T-helper 17 cell (primary cell): ENCODE measurements at places on chromosomes 7 and 10.

GRCh38 chr10:5951721-5952407 lies 25.5 kb downstream of the IL15RA start:
- DNase-seq, result no peak

DNA sequence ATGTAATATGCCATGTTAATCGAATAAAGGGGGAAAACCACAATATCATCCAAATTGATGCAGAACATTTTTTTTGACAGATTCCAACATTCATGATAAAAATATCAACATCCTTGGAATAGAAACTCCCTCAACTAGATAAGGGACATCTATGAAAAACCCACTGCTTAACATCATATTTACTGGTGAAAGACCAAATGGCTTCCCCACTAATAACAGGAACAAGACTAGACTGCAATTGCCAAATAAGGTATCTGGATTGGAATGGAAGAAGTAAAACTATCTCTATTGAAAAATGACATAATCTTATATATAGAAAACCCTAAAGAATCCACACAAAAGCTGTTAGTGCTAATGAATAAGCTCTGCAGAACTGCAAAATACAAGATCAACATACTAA lies 27.8 kb downstream of the SMURF1 start:
- DNase-seq, result no peak

- no peak for DNase-seq
Observed at GRCh38 chr10:123634221-123634620, 31.9 kb upstream of the GPR26 start.

GRCh38 chr7:1641173-1641572 lies 28.9 kb upstream of the ELFN1 start:
- no peak for DNase-seq

- no peak for DNase-seq
Observed at GRCh38 chr7:5586279-5586962, 162.8 kb upstream of the TNRC18 start.

DNA sequence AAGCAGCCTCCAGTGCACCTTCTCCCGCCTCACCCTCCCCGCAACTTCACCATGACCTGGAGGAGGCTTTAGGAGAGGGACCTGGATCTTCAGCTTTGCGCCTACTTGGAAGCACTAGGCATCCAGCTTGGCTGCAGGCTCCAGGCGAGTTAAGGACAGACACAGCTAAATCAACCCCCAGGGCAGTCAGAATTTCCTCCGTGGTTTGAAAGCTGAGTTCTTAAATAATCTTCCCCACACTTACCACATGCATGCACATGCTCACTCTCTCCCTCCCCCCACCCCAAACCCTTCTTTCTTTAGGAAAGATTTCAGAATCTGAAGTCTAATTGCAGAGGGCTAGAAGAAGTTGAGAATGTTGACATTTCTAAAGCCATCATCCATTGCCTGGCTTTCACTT lies 36.7 kb upstream of the LRRC4 start:
- no peak for DNase-seq

GRCh38 chr7:25894002-25894901 lies 257.7 kb upstream of the NFE2L3 start:
- DNase-seq, result no peak

- no peak for DNase-seq
Observed at GRCh38 chr10:71878327-71879034, 27.4 kb upstream of the PSAP start.

- DNase-seq, result no peak
Observed at GRCh38 chr10:70052462-70053217, at the start of gene MACROH2A2. MACROH2A2 (plus strand) TSS chr10:70052846; CDS start chr10:70075659, 22,813 bp downstream.

DNA sequence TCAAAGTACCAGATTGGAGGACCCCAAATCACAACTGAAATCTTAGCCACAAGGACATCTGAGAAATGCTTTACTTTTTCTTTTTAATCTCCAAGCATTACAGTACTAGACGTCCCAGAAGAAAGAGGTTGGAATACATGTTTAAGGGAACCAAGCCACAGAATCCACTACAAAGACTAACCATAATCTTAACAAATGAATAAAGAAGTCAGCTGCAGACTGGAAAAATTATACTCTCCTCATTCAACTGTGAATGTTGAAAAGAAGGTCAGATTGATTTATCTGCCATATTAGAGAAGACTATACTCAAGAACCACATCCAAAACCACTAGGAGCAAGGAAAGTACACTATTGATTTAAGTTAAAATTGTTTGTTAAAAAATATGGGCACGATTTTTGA lies 102.1 kb upstream of the ABCB5 start:
- no peak for DNase-seq

- DNase-seq, result no peak
Observed at GRCh38 chr10:29064680-29065079, 224.2 kb upstream of the LYZL1 start.

DNA sequence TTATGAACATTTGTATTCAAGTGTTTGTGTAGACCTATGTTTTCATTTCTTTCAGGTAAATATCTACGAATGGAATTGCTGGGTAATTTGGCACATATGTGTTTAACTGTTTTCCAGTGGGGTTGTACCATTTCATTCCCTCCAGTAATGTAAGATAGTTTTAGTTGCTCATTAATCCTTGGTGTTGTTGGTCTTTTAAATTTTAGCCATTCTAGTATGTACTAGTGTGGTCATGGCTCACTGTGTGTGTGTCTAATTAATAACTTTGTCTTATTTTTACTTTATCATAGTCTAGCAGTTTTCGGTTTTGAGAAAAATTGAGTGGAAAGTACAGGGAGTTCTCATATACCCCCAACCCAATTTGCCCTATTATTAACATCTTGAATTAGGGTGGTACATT lies 278.8 kb downstream of the CAMK1D start:
- DNase-seq, result no peak

- DNase-seq, result no peak
Observed at GRCh38 chr7:37832194-37832593, 16.2 kb upstream of the NME8 start.

GRCh38 chr7:19304086-19304485 lies 158.9 kb upstream of the FERD3L start:
- DNase-seq, result no peak

- no peak for DNase-seq
Observed at GRCh38 chr10:125778556-125778955, 2.9 kb upstream of the MMP21 start.

DNA sequence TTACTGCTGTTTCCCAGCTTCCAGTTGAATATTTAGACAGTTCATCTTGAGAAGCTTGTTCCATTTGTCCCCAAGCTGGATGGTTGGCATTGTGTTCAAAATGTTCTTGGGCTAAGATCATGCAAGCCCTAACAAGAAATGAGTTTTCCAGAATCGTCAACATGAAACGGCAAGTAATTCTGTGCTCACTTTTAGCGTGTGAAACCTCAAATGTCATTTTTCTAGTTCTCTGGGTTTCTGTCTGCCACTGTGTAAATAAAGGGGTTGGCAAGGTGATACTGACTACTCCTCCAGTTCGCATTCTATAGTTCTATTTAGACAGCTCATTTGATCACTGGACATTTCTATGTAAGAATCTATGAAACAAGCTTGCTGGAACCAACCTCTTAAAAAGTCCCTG lies 194.0 kb downstream of the AHR start:
- DNase-seq, result no peak

GRCh38 chr7:99033765-99034164 lies 110.1 kb downstream of the SMURF1 start:
- no peak for DNase-seq

- no peak for DNase-seq
Observed at GRCh38 chr10:95451568-95452524, 109.3 kb downstream of the SORBS1 start.
